ENCODE measurements at places on chromosomes 3 and 15.
A peak's percentile ranks its signal among the peaks of the same experiment; 100 is the strongest.

- no peak for DNase-seq
Measured at GRCh38 chr3:174342941-174343501, 516.1 kb upstream of the NAALADL2 start.

- DNase-seq, result no peak
Measured at GRCh38 chr3:66904831-66905493, 93.1 kb upstream of the KBTBD8 start.

DNA sequence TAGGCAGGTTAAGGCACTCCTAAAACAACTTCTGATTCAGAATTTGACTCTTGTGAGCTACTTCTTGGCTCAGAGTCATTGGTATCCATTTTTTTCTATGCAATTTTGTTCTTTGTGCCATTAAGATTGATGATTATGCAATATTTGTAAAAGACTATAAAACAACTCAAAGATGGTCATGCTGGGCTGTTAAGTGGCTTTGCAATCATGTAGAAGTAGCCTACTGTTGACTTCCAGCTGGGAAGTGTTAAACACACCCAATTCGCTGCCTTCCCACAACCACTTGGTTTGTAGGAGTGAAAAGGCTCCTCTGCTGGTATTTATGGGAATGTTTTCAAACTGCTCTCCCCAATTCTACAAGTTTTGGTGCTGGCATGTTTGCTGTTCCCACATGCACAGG is 74.7 kb upstream of the COL6A6 start:
- no peak for DNase-seq

DNA sequence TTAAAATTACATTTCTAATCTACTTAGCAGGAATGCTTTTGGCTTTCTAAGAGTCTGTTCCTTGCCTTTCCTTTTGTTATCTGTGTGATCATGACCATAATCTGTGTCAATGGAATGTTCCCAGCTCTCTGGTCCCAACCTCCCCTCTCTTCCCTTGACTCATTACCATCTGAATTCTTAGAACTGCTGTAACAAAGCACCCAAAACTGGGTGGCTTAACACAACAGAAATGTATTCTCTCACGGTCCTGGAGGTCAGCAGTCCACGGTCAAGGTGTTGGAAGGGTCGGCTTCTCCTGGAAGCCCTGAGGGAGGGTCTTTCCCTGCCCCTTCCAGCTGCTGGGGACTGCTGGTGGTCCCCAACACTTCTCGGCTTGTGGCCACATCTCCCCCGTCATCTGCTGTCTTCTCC is 81.1 kb downstream of the LRRK1 start:
- DNase-seq, result no peak

GRCh38 chr3:39143051-39143885 is 10.1 kb downstream of the CSRNP1 start:
- DNase-seq, result no peak

DNA sequence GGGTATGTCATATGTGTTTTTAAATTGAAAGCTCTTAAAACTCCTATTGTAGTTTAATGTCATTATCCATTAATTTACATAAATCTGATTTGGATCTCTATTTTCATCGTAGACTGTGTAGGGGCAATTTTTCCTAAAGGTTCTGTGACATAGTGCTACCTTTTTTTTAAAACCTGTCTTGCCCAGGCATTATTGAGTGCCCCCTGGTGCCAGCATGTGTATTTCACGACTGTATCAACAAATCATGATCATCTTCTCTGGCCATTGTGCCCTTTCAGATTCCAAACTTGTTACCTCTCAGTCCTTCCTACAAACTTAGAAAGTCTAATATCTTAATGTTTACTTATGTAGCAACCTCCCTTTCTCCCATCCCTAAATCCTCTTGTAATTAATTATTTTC is 97.2 kb upstream of the FLNB start:
- DNase-seq, result peak; percentile 10

DNA sequence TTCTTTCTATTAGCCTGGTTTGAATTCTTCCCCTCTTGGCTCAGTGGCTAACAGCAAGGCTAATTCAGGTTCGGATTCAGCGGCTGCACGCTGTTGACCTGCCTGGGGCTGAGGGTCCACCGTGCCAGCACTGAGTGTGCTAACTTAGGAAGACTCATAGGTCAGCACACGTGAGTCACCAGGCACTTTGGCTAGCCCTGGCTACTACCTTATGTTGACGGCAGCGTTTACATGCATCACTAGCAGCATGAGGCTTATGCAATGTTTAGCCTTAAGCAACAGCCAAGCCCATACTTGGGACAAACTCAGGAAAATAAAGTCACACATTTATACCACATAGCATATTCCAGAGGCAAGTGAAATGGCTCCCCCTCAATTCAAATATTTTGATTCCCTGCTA is 137.7 kb downstream of the RAB11A start:
- no peak for DNase-seq

- DNase-seq, result no peak
Measured at GRCh38 chr3:62995119-62995518, 119.9 kb upstream of the CADPS start.

DNA sequence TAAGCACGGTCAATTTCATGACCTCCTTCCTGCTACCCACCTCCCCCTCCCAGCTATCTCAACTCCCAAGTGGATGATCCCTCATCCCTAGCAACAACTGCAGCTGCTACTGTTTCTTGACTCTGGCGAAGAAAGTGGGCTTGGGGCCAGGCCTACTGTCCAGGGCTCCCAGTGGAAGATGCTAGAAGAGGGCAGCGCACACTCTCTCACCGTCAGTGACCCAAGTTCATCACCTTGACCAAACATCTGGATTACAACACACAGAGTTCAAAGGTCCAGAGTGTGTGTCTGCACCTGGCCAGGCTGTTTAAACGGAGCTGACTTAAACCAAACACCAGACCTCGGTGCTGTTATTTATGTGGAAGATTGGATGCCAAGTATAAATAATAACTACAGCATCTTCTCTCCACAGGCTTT is 385.6 kb downstream of the SHQ1 start:
- no peak for DNase-seq

DNA sequence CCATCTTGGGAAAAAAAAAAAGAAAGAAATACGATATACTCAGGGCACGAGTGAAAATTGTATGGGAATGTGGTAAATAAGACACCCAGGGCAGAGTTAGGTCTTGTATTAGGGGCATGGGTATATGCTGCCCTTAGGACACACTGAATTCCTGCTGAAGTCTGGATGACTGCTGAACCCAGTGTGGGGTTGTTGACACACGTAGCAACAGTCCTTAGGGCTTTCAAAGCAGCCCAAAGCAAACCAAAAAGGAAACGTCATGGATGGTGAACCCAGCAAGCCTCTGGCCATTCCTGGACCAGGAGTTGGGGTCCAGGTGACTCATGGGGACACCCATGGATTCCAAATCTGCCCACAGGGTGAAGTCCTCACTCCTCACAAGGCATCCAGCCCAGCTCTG is 27.1 kb upstream of the SEMA3F start:
- DNase-seq, result no peak

DNA sequence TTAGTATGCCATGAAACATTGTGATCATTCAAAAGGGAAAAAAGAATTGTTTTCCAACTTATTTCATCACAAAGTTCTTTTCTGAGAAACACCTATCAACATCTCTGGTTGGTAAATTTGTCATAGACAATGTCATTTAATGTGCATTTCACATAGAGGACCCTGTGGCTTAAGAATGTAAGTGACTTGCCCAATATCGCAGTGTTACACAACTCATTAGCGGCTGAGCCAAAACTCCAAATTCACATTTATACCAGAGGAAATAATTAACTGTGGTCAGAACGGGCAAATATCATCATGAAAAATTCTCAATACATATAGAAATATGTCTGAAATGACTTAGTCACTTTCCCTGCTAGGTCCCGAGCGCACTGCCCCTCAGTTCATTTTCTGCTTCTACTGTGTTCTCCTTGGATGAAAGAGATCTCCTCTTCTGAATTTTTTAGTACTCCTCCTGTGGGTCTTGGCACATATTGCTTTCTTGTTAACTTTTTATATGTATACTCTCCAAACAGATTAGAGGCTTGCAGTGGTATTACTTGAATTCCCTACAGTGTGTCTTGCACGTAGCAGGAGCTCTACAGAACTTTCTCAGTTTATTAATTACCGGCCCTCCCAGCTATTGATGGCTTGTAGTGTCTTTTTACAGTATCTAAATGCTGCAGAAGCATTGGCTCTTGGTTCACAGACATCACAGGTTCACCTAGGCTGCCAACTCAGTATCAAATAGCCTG is 33.1 kb downstream of the PTX3 start:
- no peak for DNase-seq

- no peak for DNase-seq
Measured at GRCh38 chr3:184305577-184305976, 6.5 kb downstream of the PSMD2 start.

- no peak for DNase-seq
Measured at GRCh38 chr15:20671675-20672074, 130.1 kb upstream of the GOLGA6L6 start.

GRCh38 chr3:62319570-62320243 is 53.6 kb downstream of the FEZF2 start:
- DNase-seq, result no peak

DNA sequence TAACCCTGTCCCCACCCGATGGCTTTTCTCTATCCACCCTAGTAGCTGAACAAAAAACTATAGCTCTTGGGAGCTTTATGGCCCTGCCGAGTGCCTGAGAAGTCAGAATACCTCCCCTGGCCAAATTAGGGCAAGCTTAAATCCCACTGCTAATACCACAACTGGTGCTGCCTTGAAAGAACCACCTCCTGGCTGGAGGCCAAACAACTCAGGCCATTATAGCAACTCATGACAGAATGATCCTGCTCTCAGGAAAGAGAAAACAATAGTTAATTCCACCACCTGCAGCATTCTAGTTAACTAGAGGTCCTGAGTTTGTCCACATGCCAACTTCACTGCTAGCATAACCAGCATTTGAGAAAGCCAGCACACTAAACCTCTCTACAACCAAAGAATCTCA is 123.2 kb downstream of the RTP4 start:
- DNase-seq, result no peak

DNA sequence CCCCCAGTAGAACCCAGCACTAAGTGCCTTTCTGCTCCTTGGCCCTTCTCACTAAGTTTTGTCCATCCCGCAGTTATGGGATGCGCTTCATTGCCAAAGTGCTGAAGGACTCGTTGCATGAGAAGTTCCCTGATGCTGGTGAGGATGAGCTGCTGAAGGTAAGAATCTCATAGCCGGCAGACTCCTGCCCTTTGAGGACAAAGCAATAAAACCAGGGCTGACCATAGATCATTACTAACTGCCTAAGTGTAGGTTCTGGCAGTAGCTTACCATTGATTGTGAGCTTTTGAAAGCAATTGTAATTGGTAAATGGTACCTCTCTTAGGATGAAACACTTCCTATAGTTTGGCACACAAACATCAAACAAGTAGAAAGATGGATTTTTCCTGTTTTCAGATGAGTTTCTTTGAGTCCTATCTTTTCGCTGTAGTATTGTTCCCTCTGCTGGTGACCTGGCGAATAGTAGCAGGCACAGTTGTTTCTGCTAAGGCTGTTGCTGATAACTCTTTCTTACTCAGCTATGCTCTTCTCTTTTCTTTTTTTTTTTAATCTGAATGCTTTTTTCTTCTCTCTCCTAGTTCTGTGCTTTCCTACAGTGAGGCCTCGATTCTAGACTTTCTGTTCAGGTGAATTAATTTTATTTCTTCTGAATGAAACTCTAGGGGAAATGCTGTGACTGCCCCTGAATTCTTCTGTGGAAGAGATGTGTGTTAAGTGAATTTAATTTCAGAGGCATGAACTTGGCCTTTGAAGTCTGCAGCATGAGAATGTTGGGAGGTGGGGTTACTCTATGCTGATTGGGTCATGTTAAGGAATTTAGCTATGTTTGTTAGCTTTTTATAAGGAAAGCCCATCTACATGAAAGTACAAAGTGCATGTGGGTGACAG is 47.4 kb upstream of the CRTC3 start:
- DNase-seq, result peak; percentile 23

GRCh38 chr3:29465836-29466235 is 185.0 kb downstream of the RBMS3 start:
- no peak for DNase-seq

DNA sequence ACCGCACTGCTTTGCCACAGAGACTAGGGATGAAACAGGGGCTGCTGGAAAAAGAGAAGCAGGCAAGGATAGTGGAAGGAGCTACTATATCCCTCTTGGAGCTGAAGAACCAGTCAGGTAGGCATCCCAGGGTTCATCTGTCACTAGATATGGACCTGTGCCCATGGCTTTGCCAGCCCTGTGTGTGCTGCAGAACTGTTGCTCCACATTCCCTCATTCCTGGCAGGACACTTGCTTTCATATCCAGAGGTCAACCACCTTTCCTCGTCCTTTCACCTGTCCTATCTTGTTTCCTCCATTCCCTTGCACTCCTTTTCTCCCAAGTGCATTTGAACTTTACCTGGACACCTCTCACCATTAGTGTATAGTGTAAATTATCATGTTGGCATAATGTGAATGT is 12.0 kb downstream of the SNRK start:
- DNase-seq, result no peak

GRCh38 chr3:155744010-155744625 is 753 bp downstream of the PLCH1 start:
- peak; percentile 25 for DNase-seq

DNA sequence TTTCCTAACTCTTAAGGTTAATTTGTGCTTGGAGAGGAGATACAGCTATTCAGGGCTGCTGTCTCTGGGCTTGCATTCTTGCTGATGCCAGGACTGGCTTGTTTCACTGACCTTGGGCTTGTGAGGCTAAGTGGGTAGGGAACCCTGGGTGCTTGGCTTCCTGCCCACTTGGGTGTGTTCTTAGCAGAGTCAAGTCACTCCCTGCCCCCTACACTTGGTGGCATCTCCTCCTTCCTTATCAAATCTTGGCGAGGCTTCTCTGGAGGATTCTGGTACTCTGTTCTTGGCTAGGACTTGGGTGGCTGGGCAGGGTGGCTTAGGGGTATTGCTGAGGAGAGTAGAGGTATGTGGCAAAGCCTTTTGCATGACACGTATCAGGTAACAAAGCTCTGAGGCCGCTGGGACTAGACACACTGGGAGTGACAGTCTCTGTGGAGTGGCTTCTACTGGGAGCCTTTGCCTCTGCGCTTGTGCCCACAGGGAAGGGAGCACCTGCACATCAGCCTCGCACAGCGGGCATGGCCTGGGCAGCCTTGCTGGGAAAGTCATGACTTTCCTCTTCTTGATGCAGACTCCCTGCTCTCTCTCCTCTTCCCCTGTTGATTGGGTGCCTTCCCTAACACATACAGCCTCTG is 41.8 kb downstream of the CHCHD6 start:
- DNase-seq, result no peak

DNA sequence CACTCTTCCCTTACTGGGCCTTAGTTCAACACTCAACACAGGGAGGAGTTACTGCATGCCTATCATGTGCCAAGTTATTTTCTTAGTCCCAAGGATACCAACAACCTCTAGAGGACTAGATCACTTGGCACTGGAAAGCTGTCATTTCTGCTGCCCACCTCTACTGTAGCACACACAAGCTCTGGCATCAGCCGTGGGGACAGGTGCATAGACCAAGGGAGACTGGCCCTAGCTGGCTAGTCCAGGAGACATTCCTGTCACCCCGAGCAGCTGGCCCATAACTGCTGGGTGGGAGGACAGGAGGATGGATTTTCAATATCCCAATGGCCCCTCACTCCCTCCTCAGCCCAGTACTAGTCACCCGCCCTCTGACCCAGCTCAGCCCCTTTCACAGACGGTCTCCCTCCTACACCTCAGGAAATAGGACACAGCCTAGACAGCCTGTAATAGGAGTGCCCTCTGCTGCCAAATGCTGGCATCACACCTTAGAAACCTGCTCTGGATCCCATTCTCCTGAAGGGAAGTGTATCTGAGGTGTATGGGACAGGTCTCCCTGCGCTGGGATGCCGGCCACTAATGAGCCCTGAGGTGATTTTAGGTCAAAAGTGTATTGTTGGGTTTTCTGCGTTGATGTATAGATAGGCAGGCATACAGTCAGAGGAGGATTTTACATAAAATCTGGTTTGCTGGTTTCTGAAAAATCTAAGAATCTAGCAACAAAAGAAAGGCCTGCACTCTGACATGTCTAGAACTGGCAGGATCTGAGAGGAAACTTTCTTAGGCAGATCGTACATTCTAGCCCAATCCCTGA is 3.4 kb upstream of the DZIP1L start:
- DNase-seq, result peak; percentile 49

Data from stimulated activated CD4-positive, alpha-beta T cell treated with anti-CD3 and anti-CD28 coated beads, Interleukin-1b, Interleukin-23, amount 100 ng/mL, for 48 hours (primary cell).